HCEC 1CT (cell line): ENCODE measurements at places on chromosomes 7 and 10.

DNA sequence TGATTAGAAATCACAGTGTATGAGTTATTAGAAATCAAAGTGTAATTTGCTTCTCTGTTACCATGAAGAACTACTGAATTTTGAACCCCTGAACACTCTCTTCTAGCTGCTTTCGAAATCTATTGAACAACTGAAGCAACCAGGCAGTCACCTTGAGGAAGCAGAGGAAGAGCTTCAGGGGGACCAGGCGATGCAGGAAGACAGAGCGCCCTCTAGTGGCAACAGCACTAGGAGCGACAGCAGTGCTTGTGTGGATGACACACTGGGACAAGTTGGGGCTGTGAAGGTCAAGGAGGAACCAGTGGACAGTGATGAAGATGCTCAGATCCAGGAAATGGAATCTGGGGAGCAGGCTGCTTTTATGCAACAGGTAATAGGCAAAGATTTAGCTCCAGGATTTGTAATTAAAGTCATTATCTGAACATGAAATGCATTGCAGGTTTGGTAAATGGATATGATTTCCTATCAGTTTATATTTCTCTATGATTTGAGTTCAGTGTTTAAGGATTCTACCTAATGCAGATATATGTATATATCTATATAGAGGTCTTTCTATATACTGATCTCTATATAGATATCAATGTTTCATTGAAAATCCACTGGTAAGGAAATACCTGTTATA is 170.7 kb downstream of the HDAC9 start:
- DNase-seq = peak; percentile 80

GRCh38 chr10:113735913-113736312 is 15.6 kb upstream of the PLEKHS1 start:
- DNase-seq = no peak

- no peak for DNase-seq
Observed at GRCh38 chr7:137657476-137658189, 189.1 kb downstream of the DGKI start.

GRCh38 chr7:148723846-148724245 is 25.1 kb downstream of the CUL1 start:
- no peak for DNase-seq

DNA sequence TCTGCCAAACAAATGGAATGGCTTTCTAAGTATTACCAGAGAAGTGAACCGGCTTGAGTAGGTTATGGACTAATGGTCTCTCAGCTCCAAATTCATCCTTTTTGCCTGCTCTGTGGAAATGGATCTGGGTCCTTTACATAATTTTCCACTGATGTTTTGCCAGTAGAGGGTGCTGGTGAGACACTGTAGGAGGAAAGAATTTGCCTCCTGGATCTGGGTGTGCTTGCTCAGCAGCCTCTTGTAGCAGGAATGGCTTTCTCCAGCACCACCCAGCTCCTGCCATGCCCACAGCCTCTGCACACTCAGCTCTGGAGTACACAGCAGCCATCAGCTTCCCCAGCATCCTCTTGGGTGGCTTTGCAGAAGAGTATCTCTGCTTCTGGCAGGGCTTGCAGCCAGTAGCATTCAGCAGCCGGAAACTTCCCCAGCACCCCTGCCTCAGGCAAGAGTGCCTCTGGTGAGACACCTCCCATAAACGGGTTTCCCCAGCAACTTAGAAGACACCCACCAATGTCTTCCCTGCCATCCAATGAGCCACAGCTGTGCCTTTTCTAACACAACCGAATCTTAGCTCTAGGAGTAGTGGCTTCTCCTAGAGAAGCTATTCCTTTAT is 235.0 kb upstream of the PLPP4 start:
- DNase-seq = no peak

GRCh38 chr10:94546901-94547185 is 1.3 kb downstream of the HELLS start:
- no peak for DNase-seq
